ENCODE measurements at places on chromosomes 11 and 22.

DNA sequence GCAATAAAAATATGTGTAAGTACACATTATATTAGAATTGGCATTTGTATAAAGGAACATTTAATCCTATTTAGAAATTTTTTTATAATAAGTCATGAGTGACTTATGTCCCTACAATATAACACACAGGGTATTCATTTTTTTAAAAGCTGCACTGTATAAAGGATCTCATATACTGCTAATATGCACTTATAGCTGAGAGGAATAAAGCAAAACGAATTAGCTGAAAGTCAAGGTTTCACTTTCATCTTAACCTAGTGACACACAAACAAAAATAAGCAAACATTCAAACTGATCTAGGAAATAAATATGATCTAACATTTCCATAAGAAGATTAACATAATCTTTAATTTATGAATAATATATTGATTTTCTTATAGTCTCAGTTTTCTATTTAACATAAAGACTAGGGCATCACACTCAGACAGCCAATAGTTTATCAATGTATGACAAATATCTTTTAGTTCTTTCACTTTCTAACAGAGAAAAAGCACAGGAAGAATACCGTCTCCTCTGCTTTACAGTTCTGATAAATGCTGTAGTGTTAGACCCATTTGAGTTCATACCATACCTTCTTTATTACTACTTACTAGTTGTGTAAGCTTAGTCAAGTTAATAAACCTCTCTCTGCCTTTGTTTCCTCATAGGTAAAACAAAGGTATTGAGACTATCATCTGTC lies 42.9 kb downstream of the DCDC1 start:
- no peak for DNase-seq

- peak; percentile 14 for DNase-seq
Measured at GRCh38 chr22:35150183-35151107, 84.5 kb downstream of the ISX start.

GRCh38 chr11:104691129-104691528 lies 207.1 kb downstream of the CASP12 start:
- DNase-seq = no peak

DNA sequence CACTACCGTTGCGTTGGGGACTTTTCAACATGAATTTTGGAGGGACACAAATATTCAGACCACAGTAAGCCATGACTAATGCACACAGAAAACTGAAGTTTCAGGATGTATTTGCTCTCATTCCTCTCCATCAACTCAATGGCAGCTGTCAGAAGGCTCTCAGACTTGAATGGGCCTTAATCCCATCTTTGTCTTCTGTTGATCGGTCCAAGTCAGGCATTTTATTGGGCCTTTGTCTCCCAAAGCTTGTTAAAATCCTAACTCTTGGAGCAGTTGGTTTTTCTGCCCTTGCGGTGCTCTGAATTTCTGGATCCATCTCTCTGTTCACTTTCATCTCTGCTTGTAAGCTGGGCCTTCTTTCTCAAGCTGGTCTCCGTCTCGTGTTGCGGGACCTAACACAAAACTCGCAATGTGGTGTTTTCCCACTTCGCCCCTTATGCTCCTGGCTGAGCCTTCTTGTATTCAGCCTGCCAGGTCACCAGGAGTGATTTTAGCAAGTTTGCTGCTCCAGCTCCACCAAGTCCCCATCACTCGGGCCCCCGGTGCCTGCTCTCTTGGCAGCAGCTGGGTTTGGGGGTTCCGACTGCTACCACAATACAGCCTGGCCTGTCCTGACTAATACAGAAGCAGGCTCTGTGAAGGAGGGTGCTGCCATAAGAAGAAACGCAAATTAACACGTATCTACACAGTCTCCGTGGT lies 27.0 kb downstream of the TSPAN32 start:
- DNase-seq = no peak

DNA sequence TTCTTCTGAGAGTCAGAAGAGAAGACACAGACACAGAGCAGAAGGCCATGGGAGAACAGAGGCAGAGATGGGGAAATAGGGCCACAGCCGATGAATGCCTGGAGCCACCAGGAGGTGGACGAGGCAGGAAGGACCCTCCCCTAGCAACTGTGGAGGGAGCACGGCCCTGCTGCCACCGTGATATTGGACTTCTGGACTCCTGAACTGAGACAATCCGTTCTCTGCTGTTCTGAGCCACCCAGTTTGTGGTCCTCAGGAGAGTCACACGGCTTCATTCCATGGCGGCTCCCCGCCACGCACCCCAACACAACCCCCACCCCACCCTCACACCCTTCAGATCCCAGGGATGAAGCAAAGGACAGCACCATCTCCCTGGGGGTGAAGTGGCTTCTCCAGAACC lies 338.1 kb downstream of the CTTN start:
- DNase-seq = no peak

DNA sequence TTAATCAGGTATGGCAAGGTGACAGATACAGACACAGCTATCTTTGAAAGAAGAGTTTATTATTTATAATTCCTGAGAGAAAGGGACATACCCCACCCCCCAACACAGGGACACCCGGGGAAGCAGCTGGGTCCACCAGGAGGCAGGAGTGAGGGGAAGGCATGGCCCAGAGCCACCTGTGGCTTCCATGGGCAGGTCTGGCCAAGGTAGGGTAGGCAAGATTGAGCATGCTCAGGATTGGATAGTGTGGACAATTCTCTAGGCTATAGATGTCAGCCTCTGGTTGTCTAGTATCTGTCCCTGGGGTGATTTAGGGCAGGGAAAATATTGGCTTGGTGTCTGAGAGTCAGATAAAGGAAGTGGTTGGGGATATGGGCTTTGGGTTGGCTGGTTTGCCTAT lies 27.5 kb upstream of the SMIM35 start:
- DNase-seq = no peak

GRCh38 chr11:16511116-16512114 lies 155.1 kb upstream of the SOX6 start:
- DNase-seq = peak; percentile 29

- DNase-seq = no peak
Measured at GRCh38 chr11:2838091-2838490, 47.5 kb downstream of the CDKN1C start.

GRCh38 chr22:37442537-37442936 lies 15.3 kb upstream of the ELFN2 start:
- no peak for DNase-seq

DNA sequence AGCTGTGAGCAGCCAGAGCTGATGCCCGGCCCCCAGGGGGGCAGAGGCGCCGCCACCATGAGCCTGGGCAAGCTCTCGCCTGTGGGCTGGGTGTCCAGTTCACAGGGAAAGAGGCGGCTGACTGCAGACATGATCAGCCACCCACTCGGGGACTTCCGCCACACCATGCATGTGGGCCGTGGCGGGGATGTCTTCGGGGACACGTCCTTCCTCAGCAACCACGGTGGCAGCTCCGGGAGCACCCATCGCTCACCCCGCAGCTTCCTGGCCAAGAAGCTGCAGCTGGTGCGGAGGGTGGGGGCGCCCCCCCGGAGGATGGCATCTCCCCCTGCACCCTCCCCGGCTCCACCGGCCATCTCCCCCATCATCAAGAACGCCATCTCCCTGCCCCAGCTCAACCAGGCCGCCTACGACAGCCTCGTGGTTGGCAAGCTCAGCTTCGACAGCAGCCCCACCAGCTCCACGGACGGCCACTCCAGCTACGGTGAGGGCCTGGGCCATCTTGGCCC lies 6.1 kb downstream of the CDC42EP1 start:
- no peak for DNase-seq
